ENCODE measurements at places on chromosomes 1 and 21. TPM values are rescaled to one million over a fixed set of nuclear protein-coding genes. Genes with fewer than 3 reads are reported as not detected.

The GABRD gene
- total RNA-seq, result 0.21 TPM

The LCE2A gene
- not detected for total RNA-seq

The C1orf56 gene
- total RNA-seq, result 7.1 TPM

The ANGPTL3 gene
- not detected for total RNA-seq

The DOP1B gene
- total RNA-seq, result 17.1 TPM

The ZNF593OS gene
- not detected for total RNA-seq

The KIAA0040 gene
- 45.3 TPM for total RNA-seq

The LEPR gene
- 6.0 TPM for total RNA-seq

The ZNF670 gene
- 0.96 TPM for total RNA-seq

The FAM89A gene
- 10.9 TPM for total RNA-seq

The MPZ gene
- total RNA-seq, result 5.3 TPM

The NOTCH2 gene
- total RNA-seq, result 22.4 TPM

The OR2T2 gene
- total RNA-seq, result not detected

The FAAH gene
- 6.3 TPM for total RNA-seq

The RLF gene
- 9.1 TPM for total RNA-seq

The ERVH48-1 gene
- not detected for total RNA-seq

The DMRTB1 gene
- total RNA-seq, result not detected

The PRKCZ gene
- total RNA-seq, result 16.4 TPM

The NUCKS1 gene
- total RNA-seq, result 198 TPM

The TDRD5 gene
- not detected for total RNA-seq

Data from heart left ventricle (tissue), 16 donors.